ENCODE measurements at places on chromosomes 1 and 21. TPM values are rescaled to one million over a fixed set of nuclear protein-coding genes. Genes with fewer than 3 reads are reported as not detected.
A peak's percentile ranks its signal among the peaks of the same experiment; 100 is the strongest.

DNA sequence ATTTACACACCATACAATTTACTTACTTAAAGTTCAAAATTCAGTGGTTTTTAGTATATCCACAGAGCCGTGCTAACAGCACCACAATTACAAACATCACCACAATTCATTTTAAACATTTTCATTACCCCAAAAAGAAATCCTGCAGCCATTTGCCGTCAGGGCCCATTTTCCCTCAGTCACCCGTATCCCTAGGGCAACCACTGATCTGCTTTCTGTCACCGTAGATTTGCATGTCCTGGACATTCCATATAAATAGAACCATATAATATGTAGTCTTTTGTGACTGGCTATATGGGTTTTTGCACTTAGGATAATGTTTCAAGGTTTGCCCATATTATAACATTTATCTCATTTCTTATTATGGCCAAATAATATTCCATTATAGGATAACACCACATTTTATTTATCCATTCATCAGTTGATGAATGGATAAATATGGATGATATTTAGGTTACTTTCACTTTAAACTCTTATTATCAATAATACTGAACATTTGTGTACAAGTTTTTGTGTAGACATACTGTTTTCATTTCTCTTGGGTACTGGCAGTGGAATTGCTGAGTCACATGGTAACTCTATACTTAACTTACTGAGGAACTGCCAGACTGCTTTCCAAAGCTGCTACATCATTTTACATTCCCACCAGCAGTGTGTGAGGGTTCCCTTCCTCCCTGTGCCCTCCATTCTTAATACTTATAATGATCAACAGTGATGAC is 68.9 kb downstream of the ST3GAL3 start:
- DNase-seq, result peak; percentile 50

DNA sequence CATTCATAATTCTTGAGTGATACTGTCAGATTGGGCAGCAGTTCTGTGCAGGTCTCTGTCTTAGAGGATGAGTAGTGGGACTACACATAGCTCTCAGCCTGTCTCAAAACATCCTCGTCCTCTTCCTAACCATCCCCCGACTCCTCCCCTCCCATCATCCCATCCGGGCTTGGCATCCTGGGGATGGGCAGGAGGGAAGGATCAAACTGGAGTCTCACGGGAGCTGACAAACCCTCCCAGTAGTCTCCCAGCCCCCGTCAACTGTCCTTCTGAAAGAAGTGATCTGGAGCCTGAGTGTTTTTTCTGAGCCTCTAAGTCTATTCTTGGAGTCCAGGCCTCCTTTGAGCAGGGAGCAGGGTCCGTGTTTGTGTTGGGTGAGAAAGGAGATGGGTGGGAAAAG is 102.0 kb downstream of the PAX7 start:
- no peak for DNase-seq

DNA sequence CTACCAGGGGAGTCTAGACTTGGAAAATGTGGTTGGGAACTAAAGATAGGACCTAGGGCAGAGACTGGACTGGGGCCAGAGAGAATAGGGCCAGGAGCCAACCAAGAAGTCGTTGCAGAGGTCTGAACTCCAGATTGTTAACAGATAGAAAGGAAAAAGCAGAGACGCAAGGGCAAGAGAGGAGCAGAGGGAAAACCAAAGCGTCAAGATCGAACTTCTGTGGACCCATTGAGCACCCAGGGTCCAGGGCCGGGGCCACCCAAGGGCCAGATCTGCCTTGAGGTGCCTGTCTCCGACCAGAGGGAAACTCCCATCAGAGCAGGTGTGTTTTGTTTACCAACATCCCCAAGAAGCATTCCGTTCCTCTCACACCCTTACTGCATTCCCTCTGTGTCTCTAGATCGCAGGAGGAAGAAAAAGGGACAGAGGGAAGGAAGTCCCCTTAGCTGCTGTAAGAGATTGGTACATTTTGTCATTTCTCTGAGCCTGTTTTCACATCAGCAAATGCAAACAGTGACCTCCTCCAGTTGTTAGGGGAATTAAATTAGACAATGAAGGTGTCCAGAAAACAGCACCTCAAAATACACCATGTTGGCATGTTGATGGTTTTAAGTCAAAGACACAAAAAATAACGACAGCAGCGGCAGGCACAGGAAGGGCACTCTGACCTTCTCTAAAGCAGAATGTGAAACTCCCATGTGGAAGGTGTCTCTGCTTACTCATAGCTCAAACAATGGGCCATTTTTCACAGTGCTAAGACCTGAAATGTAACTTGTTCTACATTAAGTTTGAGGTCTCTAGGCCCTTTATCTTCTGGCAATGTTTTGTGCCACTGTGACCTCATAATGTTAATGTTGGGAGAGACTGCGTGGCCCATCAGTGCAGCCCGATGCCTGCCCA is 105.8 kb upstream of the RAB4A start:
- DNase-seq, result peak; percentile 16

GRCh38 chr1:184630679-184631060 is 124.0 kb downstream of the EDEM3 start:
- DNase-seq, result no peak

GRCh38 chr1:171506525-171507304 is 21.4 kb downstream of the PRRC2C start:
- DNase-seq, result peak; percentile 69

- DNase-seq, result no peak
Observed at GRCh38 chr1:8663090-8663802, 154.2 kb downstream of the RERE start.

- DNase-seq, result no peak
Observed at GRCh38 chr1:10495952-10496351, 21.2 kb downstream of the PEX14 start.

- DNase-seq, result no peak
Observed at GRCh38 chr1:11880911-11881748, 22.4 kb upstream of the NPPB start.

GRCh38 chr1:2597441-2598328 is 11.1 kb downstream of the PRXL2B start:
- no peak for DNase-seq

GRCh38 chr1:205939690-205940330 is 3.4 kb downstream of the SLC26A9 start:
- DNase-seq, result peak; percentile 40

- DNase-seq, result no peak
Observed at GRCh38 chr1:205048382-205048781, 5.4 kb downstream of the CNTN2 start.

- DNase-seq, result peak; percentile 52
Observed at GRCh38 chr21:38712071-38712470, 93.7 kb upstream of the ETS2 start.

GRCh38 chr1:187384504-187384903 is 555.8 kb downstream of the PLA2G4A start:
- DNase-seq, result no peak

GRCh38 chr1:84941843-84942242 is 48.8 kb upstream of the LPAR3 start:
- DNase-seq, result no peak

DNA sequence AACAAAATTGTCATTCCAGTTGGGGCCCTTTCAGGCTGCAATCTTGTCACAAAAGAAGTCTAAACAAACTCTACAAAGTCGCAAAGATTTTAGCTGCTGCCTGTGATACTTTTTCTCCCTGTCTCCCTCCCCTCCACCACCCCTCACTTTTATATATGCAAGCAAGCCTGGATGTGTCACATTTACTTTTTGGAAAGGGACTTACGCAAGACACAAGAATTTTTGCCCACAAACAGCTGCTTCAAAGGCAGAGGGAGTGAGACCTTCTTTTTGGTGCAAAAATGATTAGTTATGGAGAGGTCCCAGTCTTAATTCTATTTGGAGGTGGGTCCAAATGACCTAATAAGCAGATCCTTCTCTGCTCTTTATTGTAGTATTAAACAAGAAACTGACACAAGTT is 22.9 kb upstream of the RALGPS2 start:
- no peak for DNase-seq

DNA sequence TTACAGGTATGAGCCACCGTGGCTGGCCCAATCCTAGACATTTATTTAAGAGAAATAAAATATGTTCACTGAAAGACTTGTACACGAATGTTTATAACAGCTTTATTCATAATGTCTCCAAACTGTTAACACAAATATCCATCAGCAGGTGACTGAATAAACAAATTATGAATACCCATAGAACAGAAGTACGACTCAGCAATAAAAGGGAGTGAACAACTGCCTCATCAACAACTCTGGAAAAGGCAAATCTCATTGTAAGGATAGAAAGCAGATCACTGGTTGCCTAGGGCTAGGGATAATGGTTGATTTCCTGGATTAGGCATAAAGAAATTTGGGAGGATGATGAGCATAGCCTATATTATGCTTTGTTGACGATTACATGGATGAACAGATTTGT is 41.7 kb downstream of the GABPA start:
- DNase-seq, result no peak

- peak; percentile 65 for DNase-seq
Observed at GRCh38 chr1:64242895-64243756, 39.7 kb downstream of the UBE2U start.

- peak; percentile 82 for DNase-seq
Observed at GRCh38 chr1:30418061-30418938, 305.1 kb downstream of the MATN1 start.

DNA sequence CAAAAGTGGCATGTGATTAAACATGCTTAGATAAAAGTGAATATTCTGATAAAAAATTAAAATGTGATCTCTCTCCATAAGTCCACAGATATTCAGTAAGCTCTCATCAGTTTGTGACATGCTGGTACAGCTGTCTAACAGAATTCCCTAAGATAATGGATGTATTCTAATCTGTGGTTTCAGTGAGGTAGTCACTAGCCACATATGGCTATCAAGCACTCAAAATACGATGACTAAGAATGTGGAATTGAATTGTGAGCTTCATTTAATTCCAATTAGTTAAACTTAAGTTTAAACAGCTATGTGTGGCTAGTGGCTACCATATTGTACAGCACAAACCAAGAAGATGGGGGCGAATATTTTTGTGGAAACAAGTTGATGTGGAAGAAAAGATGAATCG is 4.1 kb upstream of the REG4 start:
- no peak for DNase-seq

DNA sequence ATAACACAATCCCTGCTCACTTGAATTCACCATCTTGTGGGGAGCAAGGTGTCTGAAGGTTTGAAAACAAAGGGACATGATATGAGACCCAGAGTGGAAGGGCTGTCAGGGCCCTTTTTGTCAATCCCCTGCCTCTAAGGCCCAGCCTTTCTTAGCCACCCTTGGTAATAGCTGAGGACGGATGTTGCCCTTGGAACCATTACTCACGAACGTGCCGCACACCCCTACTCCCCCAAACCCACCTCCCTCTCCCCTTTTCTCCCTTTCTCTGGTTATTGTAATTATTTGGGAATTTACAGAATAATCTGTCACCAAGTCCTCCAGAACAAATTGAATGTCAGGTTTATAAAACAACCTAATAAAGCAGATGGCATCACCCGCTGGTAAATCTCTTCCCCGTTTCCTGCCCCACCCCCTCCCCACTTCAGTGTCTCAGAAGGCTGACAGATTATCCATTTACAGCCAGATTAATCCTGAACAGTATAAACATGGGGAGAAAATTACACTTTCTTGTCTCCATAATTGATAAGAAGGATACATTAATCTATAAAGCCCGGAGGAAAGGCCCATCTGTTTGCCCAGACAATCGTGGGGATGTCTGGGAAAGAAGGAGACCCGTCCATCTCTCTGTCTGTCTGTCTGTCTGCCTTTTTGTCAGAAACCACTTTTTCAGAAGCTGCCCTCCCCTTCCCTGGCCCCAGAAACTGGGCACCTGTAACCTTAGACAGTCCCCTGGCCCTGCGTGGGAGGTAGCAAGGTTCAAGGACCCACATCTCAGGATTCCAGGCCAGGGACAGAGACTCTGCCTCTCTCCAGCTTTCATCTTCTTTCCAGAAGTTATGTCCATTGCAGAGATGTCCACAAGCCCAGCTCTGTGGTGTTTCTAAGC is 60.6 kb upstream of the CD34 start:
- DNase-seq, result no peak

GRCh38 chr1:17310068-17310640 is 2.2 kb downstream of the PADI4 start:
- no peak for DNase-seq

DNA sequence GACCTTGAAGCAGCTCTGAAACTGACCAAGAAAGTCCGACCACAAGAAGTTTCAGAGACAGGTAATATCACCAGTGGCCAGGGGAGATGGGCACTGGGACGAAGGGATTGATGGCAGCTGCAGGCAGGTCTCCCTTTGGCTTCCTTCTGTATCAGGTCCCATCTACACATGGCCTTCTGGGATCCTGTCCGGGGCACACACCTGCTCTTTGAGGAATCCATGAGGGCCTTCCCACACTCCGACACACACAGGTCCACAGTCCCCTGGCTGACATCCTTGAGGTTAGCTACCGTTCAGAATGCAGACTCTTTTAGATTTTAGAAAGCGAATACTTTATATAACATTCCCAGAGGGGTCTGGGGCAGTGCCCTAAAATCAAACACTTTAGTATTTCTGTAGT is 26.5 kb upstream of the TMEM125 start:
- DNase-seq, result no peak

GRCh38 chr1:84164161-84164560 is 20.1 kb downstream of the PRKACB start:
- no peak for DNase-seq

DNA sequence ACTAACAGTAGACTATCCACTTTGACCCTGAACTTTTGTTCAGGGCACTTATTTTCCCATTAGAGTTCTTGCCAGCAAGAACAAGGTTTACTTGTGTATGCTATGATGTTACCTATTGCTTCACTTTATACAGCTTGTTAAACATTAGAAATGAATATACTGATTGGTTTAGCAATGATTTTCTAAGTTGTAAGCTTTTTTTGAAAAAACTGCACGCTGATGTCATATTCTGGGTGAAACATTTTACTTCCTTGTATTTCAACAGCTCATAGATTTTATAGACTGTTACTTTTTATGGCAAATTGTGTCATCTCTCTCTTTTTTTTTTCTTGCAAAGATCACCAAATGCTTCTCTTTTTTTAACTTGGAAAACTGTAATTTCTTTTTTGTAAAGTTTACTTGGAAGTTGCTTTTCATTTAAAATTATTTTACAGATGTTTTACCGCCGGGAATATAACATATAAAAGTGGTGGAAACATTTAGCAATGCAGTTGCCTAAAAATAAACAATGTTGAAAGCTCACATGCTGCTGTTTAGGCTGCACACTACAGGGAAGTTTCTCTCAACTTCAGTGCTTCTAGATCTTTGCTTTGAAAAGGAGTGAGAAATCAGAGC is 215.3 kb upstream of the NFIA start:
- DNase-seq, result peak; percentile 66

GRCh38 chr1:25702101-25702775 is 85.6 kb downstream of the MAN1C1 start:
- DNase-seq, result no peak

- no peak for DNase-seq
Observed at GRCh38 chr1:39199593-39199992, 4.9 kb upstream of the MACF1 start.

The GAS5 gene
- 362 TPM for total RNA-seq

The MATN1 gene
- total RNA-seq, result under 0.01 TPM

The G0S2 gene
- 0.20 TPM for total RNA-seq

The SPRR1A gene
- total RNA-seq, result not detected

The SCMH1 gene
- 9.7 TPM for total RNA-seq

The TRNP1 gene
- 3.1 TPM for total RNA-seq

The MXRA8 gene
- total RNA-seq, result 0.44 TPM

The IL20 gene
- total RNA-seq, result not detected

The SYT2 gene
- not detected for total RNA-seq

The MARK1 gene
- total RNA-seq, result 0.65 TPM

The TINAGL1 gene
- 317 TPM for total RNA-seq

The F5 gene
- not detected for total RNA-seq

The NUP210L gene
- under 0.01 TPM for total RNA-seq

The ZBTB8B gene
- under 0.01 TPM for total RNA-seq

The MYOG gene
- total RNA-seq, result not detected

The MYBPH gene
- total RNA-seq, result not detected

Measured in lung microvascular endothelial cell (primary cell).